ENCODE measurements at places on chromosomes 13 and 19.

DNA sequence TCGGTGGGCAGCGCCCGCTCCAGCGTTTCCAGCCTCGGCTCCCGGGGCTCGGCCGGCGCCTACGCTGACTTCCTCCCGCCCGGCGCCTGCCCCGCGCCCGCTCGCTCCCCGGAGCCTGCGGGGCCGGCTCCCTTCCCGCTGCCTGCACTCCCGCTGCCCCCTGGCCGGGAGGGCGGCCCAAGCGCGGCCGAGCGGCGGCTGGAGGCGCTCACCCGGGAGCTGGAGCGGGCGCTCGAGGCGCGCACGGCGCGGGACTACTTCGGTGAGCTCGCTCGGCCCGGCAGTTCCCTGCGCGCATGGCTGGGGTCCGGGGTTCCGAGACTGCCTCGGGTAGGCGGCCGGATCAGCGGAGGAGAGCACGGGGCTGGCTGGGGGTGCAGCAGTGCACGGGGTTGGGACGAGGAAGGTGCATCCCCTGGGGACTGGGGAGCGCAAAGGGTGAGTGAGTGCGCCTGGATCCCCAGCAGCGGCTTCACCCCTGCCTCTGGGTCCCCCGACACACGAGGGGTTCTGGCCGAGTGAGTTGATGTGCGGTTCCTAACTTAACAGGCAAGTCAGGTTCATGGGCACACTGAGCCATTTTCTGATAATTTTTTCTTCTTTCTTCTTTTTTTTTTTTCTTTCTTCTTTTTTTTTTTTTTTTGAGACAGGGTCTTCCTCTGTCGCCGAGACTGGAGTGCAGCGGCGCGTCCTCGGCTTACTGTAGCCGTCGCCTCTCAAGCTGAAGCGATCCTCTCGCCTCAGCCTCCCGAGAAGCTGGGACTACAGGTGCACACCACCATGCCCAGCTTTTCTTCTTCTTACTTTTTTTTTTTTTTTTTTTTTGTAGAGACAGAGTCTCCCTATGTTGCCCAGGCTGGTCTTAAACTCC lies 1.1 kb downstream of the WTIP start:
- DNase-seq, result no peak

DNA sequence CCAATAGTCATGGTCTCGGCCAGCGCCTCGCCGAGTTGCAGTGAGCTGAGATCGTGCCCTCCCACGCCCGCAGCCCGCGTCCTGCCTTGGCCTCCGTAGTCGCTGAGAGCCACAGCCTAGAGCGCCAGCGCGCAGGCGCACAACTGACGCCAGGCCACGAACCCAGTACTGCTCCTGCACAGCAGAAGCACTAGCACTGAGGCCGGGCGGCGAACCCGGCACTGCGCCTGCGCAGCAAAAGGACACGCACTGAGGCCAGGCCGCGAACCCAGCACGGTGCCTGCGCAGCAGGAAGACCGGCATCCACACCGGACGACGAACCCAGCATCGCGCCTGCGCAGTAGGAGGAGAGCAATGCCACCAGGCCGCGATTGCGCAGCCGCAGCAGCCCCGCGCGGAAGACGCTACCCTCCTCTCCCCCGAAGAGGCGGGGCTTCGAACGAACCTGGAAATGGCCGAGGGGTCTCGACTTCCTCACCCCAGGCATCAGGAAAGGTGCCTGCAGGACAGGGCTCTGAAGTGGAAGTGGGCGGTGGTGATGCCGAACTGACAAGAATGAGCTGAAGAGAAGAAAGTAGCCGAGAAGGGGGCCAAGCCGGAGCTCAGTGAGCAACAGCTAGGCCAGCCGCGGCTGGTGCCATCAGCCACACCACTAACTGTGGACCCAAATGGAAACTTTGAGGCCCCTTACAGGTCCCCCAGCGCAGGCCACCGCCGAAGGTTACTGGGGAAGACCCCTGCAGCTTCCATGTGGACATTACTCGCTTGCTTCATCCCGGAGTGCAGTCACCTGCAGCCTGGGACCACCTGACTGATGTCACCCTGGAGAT lies 7.5 kb downstream of the F10 start:
- no peak for DNase-seq

GRCh38 chr13:99657848-99658260 lies 156.6 kb downstream of the TM9SF2 start:
- no peak for DNase-seq

GRCh38 chr19:7099597-7099921 lies 30.1 kb downstream of the ZNF557 start:
- no peak for DNase-seq

GRCh38 chr19:10699650-10700335 lies 1.4 kb upstream of the QTRT1 start:
- peak; percentile 35 for DNase-seq

GRCh38 chr13:21256351-21256761 lies 79.9 kb downstream of the MRPL57 start:
- DNase-seq, result no peak

- no peak for DNase-seq
Observed at GRCh38 chr13:67221630-67222226, 8.4 kb downstream of the PCDH9 start.

GRCh38 chr13:87398047-87398446 lies 273.1 kb upstream of the SLITRK5 start:
- no peak for DNase-seq

DNA sequence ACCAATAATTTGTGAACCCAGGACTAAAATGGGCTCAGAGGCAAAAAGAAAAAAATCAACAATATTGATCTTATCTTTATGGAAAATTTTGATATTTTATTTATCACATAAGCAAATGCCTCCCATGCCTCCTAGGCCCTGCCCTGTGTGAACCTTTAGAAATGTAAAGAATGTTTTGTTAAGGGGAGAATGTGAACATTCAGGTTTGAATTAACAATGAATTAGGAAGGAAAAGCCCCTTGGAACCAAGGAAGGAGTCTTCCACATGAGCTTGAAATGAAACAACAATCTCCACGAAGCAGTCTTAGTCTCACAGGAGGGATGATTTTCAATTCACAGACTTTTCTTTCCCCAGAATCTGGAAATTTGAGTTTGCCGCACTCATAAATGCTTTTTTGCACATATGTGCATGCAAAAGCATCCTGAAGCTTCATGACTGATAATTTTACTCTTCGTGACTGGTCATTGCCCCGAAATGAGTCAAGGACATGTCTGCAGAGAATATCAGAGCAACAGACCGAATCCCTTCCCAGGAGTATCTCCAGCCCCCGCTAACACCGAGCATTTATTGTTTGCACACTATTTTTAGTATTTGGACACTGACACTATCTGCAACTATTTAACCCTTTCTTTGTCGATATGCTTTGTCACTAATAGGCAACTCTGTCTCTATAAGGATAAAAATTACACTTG lies 135.2 kb downstream of the DCT start:
- DNase-seq, result no peak

Data from stimulated activated CD4-positive, alpha-beta T cell treated with anti-CD3 and anti-CD28 coated beads, TNF-alpha, amount 100 ng/mL, for 24 hours (primary cell).